C1 segment of cervical spinal cord (tissue), 14 donors: ENCODE measurements at places on chromosomes 13 and 19.

GRCh38 chr13:67229481-67230403 is at the start of gene PCDH9:
TSS of gene PCDH9 (minus strand) at chr13:67230336. CDS start at chr13:67228440, 1,896 bp downstream.
- DNase-seq = no peak

GRCh38 chr19:10155839-10156238 is 36.1 kb upstream of the EIF3G start:
- DNase-seq = no peak

- DNase-seq = no peak
Observed at GRCh38 chr19:1665565-1666047, 13.2 kb upstream of the TCF3 start.

DNA sequence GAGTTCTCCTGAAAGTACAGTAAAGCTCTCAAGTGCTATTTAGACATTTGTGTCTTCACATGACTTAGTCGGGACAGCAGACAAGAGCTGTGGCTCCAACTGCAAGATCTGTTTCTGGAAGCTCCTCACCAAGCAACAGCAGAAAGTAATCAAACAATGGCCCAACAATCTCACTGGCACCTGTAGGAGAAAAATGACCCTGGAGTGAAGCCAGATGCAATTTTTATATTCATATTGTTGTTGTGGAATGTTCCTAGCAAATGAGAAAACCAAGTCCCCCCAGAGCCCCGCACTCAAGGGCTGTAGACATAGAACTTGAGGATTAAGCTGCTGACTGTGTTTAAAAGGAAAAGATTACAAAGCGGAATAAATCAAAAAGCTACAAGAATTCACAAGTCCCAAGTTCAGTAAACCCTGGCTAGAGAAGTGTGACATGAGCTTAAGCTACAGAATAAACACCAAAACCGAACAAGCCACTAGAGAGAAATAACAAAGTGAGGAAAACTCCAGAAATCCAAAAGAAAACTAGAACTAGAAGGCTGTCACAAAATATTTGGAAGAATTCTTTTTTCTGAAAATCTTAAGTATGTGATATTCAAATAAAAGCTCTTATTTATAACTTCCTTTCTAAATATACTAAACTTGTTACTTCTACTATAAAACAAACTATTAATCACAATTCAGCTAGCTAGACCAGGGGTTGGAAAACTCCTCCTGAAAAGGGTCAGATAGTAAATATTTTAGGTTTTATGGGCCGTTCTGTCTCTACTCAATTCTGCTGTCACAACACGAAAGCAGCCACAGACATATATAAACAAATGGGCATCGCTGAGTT is 454.5 kb downstream of the SUCLA2 start:
- DNase-seq = no peak

DNA sequence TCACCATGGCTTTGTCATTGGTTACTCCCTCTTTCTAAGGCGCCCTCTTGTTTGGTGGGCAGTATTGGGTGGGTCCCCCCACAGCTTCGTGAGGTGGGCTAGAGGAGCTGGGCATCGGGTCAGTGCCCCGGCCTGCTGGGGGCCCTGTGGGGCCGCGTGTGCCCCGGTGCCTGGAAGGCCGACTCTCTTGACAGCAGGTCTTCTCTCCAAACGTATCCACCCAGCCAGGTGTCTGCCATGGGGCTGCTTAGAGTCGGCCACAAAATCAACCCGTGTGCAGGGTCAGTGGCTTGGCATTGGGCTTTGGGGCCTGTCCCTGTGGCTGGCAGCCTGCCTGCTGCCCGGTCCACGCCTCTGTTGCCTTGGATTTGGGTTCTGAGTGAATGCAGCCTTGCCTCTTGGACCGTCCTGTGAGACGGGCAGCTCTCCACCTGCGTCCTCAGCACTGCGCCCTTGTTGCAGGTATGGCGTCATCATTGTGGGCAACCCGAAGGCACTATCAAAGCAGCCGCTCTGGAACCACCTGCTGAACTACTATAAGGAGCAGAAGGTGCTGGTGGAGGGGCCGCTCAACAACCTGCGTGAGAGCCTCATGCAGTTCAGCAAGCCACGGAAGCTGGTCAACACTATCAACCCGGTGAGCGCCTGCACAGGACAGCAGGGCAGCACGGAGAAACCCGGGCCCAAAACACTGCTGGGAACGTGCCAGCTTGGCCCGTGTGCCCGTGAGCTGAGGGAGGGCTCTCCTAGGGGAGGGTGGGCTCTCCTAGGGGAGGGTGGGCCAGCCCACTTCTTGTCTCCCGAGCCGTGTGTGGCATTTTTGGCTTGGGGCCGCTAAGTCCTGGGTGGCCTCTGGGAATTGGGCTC is 31.4 kb downstream of the UPF1 start:
- no peak for DNase-seq

DNA sequence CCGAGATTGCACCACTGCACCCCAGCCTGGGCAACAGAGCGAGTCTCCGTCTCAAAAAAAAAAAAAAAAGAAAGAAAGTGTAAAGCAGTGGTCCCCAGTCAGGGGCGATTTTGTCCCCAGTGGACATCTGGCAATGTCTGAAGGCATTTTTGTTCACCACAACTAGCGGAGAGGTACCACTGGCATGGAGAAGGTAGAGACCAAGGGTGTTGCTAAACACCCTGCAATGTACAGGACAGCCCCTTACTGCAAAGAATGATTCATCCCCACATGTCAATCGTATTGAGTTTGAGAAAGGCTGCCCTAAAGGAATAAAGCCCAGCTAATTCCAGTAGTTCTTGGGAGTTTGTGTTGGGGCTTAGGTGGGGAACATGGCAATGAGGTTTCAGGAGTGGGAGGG is 38.7 kb downstream of the CYP4F2 start:
- DNase-seq = no peak

DNA sequence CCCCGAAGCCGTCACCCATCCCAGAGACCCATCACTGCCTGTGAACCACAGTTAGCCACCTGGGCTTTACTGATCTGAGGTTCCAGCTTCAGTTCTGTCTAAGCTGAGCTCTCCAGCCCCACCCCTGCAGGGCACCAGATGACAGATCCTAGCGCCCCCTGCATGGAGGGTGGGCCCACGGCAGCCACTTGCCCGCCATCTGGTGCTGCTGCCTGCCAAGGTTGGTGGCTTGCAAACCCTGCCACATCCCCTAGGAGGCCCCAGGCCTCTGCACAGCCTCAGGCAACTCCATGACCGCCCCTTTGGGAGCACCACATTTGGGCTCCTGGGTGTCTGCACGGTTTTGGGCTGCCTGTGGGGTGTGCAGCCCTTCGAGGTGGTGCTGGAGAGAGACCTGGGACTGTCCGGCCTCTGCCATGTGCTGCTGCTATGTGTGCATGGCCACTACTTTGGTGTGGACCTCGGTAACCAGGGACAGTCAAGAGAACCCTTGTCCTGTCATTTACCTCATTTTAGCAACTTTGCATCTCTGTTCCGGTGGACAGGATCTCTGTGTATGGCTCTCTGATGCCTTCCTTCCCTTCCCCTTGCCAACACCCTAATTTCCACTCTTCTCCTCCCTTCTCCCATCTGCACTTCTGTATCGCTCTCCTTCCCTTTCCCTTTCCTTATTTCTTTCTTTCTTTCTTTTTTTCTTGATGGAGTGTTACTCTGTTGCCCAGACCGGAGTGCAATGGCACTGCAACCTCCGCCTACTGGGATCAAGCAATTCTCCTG is 17.4 kb upstream of the SDHAF1 start:
- no peak for DNase-seq

DNA sequence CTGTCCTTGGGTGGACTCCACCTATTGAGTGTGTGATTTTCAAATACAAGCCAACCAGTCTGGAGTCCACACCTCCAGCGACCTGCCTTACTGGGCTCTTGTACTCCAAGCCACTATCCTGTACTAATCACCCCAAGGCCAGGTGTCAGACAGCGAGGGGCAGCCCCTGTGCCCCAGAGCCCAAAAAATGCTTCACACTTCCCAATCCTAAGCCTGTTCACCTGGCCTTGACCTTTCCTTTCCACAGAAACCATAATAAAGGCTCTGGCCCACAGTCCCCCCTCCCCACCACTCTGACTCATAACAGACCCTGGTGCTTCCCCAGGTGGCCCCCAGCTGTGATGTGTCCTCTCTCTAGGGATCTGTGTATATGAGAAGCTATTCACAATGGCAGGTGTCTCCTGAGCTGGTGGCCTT is 3.9 kb downstream of the CD209 start:
- DNase-seq = no peak

DNA sequence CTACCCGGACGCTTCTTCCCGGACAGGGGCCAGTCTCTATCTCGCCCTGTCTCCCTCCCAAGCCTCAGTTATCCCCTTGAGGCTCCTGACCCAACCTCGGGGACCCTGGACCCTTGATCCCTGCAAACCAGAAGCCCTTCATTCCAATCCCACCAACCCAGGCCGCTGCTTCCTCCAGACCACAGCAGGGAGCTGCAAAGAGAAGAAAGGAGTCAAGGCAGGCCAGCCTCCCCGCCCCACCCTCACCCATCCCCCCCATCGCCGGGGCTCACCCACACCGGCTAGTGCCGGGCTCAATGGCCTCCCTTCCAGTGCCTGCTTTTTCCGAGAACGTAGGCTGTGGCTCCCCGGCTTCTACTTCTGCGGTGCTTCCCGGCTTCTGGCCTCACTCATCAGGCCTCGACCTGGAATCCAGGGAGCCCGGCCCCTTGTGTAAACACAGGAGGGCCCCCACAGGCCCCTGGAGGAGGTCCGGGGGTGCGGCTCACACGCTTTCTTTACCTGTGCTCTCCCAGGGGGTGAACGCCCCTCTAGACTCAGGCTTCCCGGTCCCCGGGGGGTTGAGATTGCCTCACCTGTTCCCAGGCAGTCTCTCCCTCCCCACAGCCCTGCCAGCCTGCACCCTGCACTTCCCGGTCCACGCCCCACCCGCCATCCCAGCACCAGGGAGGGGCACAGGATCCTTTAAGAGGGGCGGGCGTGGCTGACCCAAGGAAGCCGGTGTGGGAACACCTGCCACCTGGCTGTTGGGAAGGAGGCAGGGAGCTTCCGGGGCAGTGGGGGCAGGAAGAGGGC is at the start of gene FAM83E:
TSS of gene FAM83E (minus strand) at position 641 of the 795 bp plus-strand sequence. CDS start 1,704 bp downstream, outside the sequence.
- DNase-seq = no peak

DNA sequence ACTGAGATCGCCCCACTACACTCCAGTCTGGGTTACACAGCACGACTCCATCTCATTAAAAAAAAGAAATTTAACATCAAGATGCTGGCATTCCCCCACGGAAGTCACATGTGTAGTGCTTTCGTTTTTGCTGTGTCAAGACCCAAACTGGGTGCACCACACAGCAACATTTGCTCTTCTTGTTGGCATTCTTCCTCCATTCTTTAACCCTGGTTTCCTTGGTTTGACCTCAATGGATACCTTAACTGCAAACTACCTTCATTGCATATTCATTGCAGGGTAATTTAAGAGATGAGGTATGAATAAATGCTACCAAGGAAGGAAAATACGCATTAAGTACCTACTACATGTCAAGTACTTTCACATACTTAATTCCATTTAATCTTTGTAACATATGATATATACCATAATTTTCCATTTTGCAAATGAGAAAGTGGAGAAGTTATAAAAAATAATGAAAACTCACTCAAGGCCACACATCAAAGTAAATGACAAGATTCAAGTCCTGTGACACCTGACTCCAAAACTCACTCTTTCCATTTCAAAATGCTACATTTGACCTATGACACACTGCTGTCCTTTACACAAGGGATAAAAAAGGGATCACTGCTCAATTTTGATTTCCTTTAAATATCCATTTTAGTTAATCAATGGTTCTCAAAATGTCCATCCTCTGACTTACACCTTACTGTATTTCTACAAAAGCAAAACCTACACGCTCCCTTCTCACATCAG is 59.2 kb downstream of the STK24 start:
- no peak for DNase-seq

GRCh38 chr19:28374971-28375370 is 838.0 kb downstream of the UQCRFS1 start:
- no peak for DNase-seq

DNA sequence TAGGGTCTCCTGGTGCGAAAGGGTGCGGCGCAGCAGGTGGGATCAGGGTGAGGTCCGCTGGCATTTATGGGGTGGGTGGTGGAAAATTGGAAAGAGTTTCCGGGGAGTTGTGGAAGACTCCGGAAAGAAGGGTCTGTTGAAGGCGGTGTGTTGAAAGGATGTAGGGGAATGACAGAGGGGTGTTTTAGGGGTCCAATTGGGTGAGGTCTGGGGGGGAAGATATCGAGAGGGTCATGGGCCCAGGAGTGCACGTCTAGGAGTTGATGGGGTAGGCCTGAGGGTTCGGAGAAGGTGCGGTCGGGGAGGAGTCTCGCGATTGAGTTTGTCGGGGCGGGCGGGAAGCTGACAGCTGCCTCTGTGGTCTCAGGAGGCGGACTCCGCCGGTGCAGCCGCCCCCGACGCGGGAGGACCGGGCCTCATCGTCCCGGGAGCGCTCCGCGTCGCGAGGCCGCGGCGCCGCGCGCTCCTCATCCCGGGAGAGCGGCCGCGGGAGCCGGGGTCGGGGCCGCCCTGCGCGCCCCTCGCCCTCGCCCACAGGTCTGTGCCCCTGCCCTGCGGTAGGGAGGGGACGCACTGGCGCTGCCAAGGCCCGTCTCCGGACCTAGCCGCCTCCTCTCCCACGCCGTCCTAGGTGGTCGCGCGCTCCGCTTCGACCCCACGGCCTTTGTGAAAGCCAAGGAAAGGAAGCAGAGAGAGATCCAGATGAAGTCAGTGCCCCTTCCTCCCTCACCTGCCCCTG is 7.0 kb downstream of the PGLYRP1 start:
- DNase-seq = no peak

DNA sequence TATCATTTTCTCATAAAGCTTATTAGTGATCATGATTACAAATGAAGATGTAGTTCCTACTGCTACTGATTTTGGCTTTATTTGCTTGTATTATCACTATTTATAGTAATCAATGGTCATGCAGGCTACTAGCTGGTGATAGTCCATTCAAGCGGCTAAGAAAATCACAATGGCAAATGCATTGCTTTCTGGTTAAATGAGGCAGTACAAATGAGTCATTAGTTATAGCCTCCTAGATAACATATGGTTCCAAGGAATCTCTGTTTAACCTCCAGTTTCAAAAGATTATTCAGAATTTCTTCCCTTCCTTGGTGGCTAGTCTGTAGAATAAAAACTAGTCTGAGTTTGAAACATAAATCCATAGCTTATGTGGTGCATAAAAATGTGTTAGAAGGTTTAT is 141.3 kb upstream of the HTR2A start:
- DNase-seq = no peak

GRCh38 chr19:44925114-44925891 is 10.9 kb downstream of the APOC1 start:
- peak; percentile 65 for DNase-seq

GRCh38 chr13:23433171-23434153 is at the start of gene SACS:
TSS of gene SACS (minus strand) at chr13:23433702. CDS start at chr13:23411239, 22,463 bp downstream.
- DNase-seq = peak; percentile 41

DNA sequence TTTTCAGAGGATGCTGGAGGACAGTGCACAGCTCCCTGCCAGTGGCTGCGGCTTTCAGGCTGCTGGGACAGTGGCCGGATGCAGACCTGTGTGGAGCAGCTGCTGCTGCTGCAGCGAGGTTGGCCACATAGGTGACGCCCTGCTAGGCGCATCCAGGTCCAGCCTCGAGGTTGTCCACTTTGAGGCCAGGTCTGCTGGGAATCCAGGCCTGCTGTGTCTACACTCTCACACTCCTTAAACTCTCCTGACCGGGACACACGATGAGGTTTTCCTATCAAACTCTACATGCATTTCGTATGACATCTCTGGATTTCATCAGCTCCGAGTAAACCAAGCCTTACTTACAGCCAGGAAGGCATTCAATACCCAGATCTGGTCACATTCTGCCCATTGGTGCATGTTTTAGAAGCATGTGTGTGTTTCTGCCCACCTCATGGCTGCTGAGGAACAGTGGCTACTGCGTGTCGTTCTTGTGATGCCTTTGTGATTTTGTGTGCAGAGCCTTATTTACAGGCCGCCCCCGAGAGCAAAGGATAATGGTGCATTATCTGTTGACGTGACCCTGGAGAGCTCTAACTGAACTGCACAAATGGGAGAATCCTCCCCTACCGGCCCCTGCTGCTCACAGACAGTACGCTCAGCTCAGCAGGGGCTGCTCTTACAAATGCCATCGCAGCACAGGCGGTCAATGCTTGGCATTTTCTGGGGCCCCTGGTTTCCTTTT is 12.3 kb upstream of the MCF2L start:
- DNase-seq = no peak
